M059J (cell line): ENCODE measurements at places on chromosomes 12 and 14.

DNA sequence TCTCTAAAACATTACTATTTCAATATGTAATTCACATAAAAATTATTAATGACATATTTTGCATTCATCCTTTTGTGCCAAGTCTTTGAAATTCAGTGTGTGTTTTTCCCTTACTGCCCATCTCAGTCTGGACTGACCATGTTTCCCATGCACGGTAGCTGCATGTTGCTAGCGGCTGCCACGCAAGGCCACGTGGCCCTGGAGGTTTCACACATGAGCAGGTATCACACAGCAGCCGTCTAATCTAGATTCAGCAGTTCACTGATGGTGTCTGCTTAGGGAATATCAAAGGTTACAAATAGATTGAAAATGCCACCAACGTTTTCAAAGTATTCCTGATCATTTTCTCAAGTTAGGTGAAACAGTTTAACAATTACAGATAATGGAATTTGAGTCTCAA lies 234.8 kb upstream of the FKBP4 start:
- no peak for DNase-seq

DNA sequence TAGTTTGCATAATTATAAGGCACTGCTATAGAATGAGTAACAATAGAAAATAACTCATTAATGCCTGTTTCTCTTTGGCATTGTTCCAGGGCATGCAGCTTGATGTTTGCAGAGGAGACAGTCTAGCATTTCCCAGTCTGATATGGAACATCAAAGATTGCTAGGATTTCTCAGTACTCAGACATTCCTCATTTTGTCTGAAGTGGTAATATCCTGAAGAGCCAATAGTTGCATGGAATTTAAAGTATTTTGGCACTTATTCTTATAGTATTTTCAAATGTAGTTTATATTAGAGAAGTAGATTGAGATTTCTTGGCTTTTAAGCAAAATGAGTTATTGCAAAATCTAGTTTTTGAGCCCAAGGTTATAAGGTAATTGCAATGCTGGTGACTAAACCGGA lies 337.3 kb upstream of the E2F7 start:
- peak; percentile 5 for DNase-seq

- DNase-seq = peak; percentile 82
These were observed 908 bp downstream of the ENTPD5 start for GRCh38 chr14:74018174-74018585.

DNA sequence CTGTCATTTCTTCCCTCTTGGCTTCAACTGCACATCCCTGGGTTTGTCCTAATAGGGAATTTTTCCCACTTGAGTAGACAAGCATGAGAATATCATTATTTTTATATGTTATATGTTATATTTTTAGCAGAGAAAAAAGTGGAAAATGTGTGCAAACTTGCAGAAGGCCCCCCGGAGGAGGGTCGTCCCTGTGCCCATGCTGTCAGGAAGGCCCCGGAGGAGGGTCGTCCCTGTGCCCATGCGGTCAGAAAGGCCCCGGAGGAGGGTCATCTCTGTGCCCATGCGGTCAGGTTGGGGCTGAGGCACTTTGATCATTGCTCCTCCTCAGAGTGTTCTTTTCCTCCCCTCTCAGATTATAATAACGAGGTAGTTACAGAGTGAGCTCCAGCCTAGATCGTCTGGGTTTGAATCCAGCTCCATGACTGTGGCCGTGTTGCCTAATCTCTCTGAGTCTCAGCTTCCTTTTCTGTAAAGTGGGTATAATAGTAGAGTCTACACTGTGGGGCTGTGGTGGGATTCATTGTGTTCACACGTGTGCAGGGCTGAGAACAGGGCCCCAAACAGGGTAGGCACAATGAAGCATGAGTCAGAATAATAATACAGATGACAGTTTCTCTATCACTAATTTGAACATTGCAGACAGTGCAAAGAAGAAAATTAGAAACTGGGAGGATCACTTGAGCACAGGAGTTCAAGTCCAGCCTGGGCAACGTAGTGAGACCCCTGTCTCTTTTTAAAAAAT lies 33.4 kb downstream of the ELK3 start:
- no peak for DNase-seq

GRCh38 chr14:87811246-87811645 lies 181.7 kb downstream of the GALC start:
- no peak for DNase-seq

DNA sequence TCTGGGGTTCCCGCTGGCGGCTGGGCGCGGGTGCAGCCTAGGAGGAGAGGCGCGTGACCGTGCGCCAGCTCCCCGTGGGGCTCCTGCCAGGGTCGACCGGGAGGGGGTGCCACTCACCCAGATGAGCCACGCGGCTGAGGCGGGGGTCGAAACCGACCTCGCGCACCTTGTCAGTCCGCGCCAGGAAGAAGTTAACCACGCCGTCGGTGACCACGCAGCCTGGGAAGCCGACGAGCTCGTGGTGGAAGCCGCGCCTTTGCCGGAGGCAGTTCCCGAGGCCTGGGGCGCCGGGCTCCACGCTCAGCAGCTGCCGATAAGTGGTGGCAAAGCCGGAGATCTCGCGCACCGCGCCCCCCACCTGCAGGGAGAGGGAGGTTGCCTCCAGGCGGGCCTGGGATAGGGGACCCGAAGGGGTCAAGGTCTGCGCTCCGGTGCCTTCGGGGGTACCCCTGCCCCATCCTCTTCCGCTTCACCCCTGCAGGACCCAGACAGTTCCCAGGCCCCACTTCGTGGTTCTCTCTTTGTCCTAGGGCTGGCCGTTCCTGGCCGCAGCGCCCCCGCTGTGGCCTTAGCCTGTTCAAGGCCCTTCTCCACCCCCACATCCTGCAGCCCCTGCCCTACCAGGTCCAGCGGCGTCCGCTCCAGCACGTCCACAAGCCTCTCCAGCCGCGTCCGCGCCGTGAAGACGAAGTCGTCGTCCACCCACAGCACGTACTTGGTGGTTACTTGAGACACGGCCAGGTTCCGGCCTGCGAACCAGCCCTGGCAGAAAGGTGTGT lies 5.3 kb downstream of the B4GALNT1 start:
- no peak for DNase-seq

GRCh38 chr12:121237415-121237814 lies 27.5 kb downstream of the P2RX4 start:
- no peak for DNase-seq

GRCh38 chr12:29796823-29797263 lies 13.1 kb upstream of the TMTC1 start:
- DNase-seq = peak; percentile 88

DNA sequence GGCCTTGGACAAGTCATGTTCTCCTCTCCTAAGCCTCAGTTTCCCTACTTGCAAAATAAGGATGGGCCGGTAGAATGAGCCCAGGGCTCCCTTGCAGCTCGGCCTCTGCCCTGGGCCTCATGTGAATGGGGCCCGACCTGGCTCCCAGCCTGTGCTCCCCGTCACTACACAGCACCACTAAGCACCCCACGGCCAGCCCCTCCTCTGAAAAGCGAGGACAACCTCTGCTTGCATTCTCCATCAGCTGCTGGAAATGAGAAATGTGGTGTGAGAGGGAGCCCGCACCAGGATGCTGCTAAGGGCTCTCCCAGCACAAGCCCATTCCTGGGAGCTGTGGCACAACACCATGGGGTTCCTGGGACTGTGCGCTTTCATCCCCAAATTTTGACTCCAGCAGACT lies 10.2 kb downstream of the SLC25A47 start:
- no peak for DNase-seq

GRCh38 chr14:55170526-55170925 lies 20.9 kb downstream of the DLGAP5 start:
- no peak for DNase-seq

- DNase-seq = no peak
These were observed 22.8 kb upstream of the IGF1 start for GRCh38 chr12:102503056-102503681.

GRCh38 chr12:11718768-11719253 lies 69.3 kb downstream of the ETV6 start:
- DNase-seq = peak; percentile 86

DNA sequence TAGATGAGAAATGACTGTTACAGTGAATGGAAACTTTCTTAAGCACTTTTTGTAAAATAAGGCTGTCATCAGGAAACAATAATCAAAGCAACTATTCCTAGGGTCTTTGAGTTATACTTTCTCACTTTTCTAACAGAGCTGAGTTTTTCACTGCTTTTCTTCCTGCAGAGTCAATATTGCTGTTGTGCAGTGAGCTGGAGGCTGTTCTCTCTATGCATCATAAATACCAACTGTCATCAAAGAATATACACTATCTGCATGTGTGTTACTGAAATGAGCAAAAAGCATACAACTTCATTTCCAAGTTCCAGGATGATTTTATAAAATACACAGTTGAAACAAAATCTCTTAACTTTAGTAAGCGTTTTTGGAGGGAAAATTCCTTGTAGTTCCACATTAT lies 110.4 kb upstream of the CPSF6 start:
- no peak for DNase-seq

- no peak for DNase-seq
These were observed 709.2 kb downstream of the TMEM121 start for GRCh38 chr14:106235356-106236159.

GRCh38 chr12:60279221-60279620 lies 683.4 kb downstream of the SLC16A7 start:
- DNase-seq = peak; percentile 48

DNA sequence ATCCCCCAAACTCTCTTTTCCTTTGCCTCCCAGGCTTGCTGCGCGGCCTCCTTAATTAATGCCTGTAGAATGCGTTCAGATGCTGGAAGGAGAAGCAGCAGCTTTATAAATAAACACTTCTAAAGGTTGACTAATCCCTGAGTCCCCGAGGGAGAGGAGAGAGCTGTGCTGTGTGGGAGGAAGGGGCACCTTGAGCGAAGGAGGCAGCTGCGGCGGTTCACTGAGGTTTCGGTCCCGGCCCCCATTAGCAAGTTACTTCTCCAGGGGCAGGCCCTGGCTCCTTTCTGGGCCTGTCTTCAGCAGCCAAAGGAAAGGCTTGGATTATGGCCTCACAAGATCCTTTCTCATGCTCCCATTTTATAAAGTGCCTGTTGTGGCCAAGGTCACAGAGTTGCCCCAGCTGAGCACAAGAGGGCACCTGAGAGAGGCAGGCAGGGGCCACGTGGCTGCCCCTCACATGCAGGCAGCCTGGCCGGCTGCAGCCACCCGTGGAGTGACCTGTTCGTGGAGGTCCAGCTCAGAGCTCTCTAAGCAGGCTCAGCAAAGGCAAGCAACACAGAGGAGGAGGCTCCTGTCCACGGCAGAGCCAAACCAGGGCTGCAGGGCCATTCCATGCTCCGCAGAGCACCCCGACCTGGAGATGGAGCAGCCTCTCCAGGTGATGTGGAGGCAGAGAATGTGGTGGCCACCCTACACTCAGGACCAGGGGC lies 15.0 kb upstream of the CACNA2D4 start:
- peak; percentile 67 for DNase-seq

- peak; percentile 77 for DNase-seq
These were observed 95.2 kb upstream of the PCED1B start for GRCh38 chr12:46983959-46984841.

GRCh38 chr12:13299457-13299856 lies 102.9 kb downstream of the EMP1 start:
- no peak for DNase-seq

- no peak for DNase-seq
These were observed 27.7 kb downstream of the PPP1R13B start for GRCh38 chr14:103819503-103820307.

DNA sequence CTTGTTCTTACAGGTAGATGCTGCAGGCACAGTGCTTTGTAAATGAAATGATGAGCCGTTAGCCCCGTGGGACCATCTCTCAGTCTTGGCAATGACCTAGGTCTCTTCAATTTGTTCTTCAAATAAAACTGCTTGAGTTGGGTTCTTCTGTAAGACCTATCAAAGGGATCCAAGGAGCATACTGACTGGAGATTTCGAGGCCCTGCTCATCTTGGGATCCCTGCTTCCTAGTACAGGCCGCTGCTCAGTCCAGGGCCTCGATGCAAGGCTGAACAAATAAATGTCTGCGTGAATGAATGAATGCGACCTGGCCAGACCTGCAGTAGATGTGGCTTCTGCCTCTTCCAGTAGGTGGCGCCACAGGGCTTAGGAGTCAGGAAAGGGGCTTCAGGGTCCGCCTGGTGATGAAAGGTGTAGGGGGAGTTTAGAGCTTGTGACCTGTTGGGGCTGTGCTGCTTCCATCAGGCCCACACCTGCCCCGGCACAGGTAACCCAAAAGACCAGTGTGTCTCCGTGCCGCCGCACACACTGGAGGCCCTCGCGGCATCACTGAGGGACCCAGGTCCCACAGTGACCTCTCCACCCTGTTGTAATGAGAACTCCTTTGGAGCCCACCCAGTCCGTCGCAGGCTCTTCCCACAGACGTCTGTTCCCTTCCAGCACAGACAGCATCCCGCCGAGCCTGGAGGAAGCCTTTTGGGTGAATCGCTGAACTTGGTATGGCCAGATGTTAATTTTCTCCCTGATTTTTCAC lies 4.4 kb downstream of the CACNA1C start:
- peak; percentile 36 for DNase-seq

DNA sequence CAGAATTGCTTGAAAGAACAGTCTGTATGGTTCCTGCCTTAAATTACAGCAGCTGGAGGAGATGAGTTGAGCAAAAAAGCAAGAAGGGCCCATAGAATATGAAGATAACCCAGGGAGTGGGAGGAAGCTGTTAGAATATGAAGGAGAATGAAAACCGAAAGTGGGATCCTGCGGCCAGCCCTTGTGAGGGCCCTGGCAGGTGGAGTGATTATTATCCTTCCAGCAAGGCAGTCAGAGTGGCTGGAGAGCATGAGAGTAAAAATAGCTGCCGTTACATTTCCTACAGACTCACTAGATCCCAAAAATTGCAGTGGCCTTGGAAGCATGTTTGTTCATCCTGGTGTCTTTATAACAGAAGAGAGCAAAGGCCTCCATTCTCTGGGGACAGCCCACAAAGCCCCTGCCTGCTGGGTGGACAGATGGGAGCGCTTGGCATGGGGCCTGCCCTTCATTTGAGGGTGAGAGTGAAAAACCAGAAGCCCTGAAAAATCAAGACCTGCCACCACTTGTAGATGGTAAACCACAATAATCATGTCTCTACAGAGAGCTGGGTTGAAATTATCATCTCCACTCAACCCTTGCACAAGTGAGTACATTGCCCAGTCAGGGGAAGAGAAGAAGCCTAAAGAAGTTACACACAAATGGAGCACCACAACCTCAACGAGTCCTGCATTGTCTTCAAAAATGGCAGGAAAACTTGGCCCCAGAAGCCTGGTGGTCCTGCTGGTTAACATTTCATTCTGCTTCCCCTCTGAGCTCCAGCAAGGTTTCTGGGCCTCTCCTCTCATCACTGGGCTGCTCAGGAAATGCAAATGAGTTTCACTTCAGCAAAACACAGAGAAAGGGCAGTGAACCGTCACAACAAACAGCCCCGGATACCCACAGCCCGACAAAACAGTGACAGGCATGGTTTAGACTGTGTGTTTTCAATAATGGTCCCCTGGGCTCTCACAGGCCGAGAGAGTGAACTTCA lies 20.5 kb downstream of the ZDHHC22 start:
- DNase-seq = no peak

DNA sequence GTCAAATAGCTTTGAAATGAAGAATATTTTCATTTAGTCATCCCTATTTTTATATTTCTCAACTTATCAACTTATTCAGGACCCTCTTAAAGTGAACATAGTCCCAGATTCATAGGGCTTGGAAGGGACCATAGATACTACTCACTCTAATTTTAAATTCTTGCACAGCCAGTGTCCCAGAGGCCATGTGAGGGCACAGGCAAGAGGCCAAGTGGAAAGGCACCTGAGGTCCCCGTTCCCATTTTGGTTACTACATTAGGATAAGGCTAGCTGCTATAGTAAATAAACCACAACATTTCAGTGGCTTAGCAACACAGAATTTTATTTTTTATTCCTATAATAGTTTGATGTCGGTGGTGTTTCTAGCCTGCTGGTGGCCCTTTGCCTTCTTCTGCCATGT lies 227.8 kb downstream of the SPTSSA start:
- DNase-seq = no peak

- no peak for DNase-seq
These were observed 27.8 kb upstream of the NFYB start for GRCh38 chr12:104165801-104166200.
